ENCODE measurements at places on chromosomes 11 and 22.

DNA sequence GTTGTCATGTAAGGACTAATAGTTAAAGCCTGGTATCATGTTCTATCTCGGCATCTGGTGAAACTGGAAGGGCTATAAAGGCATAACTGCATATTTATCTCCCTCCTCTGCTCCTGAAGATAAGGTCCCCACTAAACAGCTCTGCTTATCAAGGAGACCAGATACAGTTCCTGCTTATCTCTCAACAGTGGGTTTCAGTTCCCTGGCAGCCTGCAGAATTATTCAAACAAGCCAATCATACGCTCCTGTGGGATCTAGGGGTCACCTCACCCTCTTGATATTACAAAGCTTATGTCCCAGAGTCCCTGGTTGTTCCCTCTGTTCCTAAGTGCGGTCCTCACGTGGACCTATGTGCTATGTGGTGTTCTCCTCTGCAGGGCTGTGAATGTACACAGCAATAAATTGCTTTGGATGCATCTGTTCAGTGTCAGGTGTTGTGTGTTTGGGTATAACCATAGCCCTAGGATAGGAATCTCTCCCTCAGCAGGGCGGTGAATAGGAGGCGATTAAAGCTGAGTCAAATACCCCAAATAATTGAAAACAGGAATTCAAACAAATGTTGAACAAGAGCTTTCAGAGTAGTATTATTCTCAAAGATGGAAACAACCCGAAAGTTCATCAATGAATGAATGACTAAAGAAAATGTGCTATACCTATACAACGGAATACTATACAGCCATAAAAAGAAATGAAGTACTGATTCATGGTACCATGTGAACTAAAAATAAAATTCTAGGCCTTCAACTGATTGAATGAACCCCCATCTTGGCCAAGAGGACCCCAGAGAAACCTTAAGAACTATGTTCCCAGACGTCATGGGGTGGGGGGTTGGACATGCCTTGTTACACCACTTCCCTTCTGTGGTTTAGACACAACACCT, 3.1 kb upstream of the OOSP4A start:
- no peaks in the 10 kb centered on the region for H3K36me3 ChIP-seq
- DNase-seq: no peak
- H3K4me3 ChIP-seq: no peak overlapping the region
- no peaks in the 10 kb centered on the region for H3K27me3 ChIP-seq
- H3K4me1 ChIP-seq: no peaks in the 10 kb centered on the region

DNA sequence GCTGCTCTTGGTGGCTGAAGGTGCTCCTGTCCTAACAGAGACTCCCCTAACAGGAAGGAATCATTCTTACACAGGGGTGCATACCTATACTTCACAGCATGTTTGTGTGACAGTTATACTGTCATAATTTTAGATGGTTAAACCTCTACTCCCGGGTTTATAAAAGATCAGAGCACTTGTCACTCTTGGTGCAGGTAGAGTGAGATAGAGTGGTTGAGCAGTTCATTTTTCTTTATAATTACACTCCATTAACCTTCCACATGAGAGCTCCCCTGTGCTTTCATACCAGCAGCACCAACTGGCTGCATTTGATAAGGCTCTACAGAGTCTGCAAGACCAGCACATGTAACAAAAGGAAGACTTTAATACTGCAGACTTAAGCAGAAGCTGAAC, 72.9 kb downstream of the LARGE2 start:
- H3K27me3 ChIP-seq: no peaks in the 10 kb centered on the region
- H3K27ac ChIP-seq: no peak overlapping the region
- DNase-seq: no peak
- H3K36me3 ChIP-seq: no peaks in the 10 kb centered on the region
- H3K4me1 ChIP-seq: no peaks in the 10 kb centered on the region

GRCh38 chr11:74397501-74398243, 561 bp downstream of the PGM2L1 start:
- H3K4me3 ChIP-seq: peak overlapping the region; percentile 73
- H3K4me1 ChIP-seq: peaks cover 4% of the 10 kb centered on the region
- no peak overlapping the region for H3K27ac ChIP-seq
- no peaks in the 10 kb centered on the region for H3K27me3 ChIP-seq
- DNase-seq: no peak

DNA sequence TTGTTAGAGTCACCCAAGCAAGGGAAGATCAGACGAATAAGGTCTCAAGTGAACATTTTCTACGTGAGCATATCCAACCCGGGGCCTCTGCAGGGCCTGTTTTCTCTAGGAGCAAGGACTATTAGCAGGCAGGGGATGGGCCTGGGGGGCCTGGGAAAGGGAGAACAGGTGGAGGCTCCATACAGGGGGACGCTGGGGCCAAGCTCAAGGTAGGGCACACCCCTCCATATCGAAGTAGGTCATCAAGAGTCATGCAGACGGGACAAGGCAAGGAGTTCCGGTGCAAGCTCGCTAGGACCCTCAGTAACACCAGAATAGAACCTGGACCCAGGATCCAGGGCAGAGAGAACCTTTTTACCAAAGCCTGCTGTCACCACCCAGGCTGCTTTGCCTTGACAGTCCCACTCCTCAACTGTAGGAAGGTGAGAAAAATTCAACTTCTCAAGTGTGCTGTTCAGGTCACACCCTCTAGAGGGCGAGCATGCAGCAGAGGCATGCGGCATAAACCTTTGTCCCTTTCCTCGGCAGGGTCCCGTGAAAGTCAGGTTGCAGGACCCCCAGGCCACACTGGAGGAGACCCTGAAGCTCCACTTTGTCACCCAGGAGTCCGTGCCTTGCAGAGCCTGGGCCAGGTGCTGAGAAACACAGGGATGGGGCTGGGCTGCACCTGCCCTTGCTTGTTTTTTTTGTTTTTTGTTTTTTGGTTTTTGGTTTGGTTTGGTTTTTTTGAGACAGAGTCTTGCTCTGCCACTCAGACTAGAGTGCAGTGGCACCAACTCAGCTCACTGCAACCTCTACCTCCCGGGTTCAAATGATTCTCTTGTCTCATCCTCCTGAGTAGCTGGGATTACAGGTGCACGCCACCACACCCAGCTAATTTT, 8.6 kb upstream of the APOBEC3B start:
- no peak for DNase-seq
- no peak overlapping the region for H3K4me3 ChIP-seq
- H3K27ac ChIP-seq: no peak overlapping the region
- no peaks in the 10 kb centered on the region for H3K36me3 ChIP-seq

GRCh38 chr22:40204321-40205116, 26.8 kb downstream of the TNRC6B start:
- peaks cover 35% of the 10 kb centered on the region for H3K4me1 ChIP-seq
- H3K27me3 ChIP-seq: no peaks in the 10 kb centered on the region
- DNase-seq: peak; percentile 74
- peaks cover 4% of the 10 kb centered on the region for H3K36me3 ChIP-seq
- H3K4me3 ChIP-seq: no peak overlapping the region
